ENCODE measurements at places on chromosomes 11 and 22.

DNA sequence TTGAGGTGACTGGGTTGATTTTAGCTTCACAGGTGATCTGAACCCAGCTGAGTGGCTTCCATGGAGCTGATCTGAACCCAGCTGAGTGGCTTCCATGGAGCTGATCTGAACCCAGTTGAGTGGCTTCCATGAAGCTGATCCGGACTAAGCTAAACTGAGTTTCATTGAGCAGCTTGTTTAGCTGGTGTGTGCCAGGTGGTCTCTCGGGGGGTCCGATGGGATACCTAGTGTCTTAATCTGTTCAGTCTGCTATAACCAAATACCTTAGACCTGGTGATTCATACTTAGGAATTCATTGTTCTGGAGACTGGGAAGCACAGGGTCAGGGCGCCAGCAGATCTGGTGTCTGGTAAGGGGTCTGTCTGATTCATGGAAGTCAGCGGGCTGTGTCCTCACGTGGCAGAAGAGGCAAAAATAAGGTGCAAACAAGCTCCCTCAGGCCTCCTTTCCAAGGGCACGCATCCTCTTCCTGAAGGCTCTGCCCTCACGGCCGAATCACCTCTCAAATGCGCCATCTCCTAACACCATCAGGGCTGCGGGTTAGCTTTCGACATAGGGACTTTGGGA lies 52.5 kb upstream of the KCNQ1OT1 start:
- DNase-seq, result no peak

DNA sequence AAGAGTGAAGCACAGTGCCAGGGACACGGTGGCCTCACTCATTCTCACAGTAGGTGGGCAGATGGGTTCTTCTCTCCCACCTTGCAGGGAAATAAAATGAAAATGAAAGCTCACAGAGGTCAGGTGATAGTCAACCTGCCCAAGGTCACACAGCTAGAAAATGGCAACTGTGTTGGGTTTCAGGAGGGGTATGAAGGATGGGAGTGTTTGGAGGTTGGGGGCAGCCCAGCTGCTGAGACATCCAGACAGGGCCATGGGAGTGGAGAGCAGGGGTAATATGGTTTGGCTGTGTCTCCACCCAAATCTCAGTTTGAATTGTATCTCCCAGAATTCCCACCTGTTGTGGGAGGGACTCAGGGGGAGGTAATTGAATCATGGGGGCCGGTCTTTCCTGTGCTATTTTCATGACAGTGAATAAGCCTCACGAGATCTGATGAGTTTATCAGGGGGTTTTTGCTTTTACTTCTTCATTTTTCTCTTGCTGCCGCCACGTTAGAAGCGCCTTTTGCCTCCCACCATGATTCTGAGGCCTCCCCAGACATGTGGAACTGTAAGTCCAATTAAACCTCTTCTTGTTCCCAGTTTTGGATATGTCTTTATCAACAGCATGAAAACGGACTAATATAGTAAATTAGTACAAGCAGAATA lies 247.0 kb downstream of the TENM4 start:
- DNase-seq, result no peak

DNA sequence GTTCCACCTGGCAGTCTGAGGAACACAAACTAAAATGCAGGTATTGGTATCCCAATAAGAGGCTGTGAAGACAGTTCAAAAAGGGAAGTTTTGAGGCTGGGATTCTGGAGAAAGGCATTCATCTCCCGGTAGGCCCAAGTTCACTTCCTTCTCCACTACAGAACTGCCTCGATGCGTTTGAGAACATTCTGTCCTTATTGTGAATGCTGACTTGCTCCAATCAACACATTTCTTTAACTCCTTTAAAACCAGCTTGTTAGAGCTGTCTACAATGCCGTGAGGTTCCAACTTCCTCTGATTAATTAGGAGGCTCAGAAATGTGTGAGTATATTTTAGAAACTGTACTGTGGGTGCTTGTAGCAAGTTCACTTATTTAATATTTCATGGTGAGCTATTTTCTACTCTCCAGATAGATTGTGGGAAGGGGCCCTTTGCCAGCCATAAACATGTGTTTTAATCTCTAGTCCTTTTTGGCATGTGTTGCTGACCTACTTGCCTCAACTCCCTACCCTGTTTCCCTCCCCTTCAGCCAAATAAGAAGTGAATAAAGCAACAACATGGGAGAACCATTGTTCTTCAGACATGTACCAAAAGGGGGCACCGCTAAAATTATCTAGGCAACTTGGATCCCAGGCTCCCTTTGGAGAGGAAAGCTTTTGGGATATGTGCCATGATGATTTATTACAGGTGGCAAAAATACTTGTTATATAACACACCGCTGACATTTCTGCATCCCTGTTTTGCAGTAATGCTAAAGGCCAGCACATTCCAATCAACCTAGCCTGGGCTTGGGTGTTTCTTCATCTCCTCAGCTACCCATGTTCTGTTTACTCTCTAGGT lies 245.6 kb downstream of the BLID start:
- no peak for DNase-seq

DNA sequence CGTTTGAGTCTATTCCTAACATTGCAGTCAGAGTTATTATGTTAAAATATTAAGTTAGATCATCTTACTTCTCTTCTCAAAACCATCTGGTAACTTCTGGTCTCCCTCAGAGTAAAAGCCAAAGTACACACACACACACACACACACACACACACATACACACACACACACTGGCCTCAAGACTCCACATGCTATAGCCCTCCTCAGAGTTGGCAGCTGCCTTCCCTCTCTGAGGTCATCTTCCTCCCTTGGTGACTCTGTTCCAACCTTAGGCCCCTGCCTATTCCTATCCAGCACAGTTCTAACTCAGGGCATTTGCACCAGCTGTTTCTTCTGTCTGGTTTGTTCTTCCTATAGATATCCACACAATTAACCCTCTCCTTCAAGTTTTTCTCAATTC lies 272.0 kb upstream of the SESN3 start:
- DNase-seq, result no peak

All from CD8-positive, alpha-beta memory T cell (primary cell).